ENCODE measurements at places on chromosomes 16 and 17. TPM values are rescaled to one million over a fixed set of nuclear protein-coding genes. Genes with fewer than 3 reads are reported as not detected.

DNA sequence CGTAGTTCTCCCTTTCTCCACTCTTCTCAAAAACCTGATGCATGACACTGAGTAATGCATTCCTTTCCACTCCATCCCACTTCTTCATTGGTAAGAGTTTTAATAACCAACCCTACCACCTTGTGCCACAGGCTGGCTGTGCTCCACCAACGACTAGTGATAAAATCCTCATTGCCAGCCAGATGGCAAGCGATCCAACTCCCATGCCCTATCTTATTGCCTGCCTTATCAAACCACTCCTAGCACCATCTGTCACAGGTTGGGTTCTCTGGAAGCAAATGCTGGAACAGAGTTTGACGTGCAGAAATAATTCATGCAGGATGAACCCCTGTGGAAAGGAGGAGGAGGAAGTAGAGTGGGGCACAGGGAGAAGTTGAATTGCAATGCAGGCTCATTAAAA lies 99.5 kb downstream of the CHD9NB start:
- peaks cover 38% of the 10 kb centered on the region for H3K27me3 ChIP-seq
- no peak overlapping the region for H3K4me3 ChIP-seq
- no peaks in the 10 kb centered on the region for H3K4me1 ChIP-seq
- no peak overlapping the region for H3K27ac ChIP-seq
- DNase-seq: no peak

GRCh38 chr17:62791767-62792446 lies 16.2 kb downstream of the MARCHF10 start:
- H3K27ac ChIP-seq: peak overlapping the region; percentile 29
- peaks cover 21% of the 10 kb centered on the region for H3K4me1 ChIP-seq
- H3K27me3 ChIP-seq: no peaks in the 10 kb centered on the region
- H3K4me3 ChIP-seq: no peak overlapping the region
- H3K36me3 ChIP-seq: no peaks in the 10 kb centered on the region
- no peak for DNase-seq

Gene EFNB3
- total RNA-seq: 11.4 TPM

- no peaks in the 10 kb centered on the region for H3K27me3 ChIP-seq
- no peak overlapping the region for H3K27ac ChIP-seq
- no peaks in the 10 kb centered on the region for H3K4me1 ChIP-seq
- H3K4me3 ChIP-seq: no peak overlapping the region
Observed at GRCh38 chr16:28904363-28904762, 20.7 kb downstream of the RABEP2 start.

DNA sequence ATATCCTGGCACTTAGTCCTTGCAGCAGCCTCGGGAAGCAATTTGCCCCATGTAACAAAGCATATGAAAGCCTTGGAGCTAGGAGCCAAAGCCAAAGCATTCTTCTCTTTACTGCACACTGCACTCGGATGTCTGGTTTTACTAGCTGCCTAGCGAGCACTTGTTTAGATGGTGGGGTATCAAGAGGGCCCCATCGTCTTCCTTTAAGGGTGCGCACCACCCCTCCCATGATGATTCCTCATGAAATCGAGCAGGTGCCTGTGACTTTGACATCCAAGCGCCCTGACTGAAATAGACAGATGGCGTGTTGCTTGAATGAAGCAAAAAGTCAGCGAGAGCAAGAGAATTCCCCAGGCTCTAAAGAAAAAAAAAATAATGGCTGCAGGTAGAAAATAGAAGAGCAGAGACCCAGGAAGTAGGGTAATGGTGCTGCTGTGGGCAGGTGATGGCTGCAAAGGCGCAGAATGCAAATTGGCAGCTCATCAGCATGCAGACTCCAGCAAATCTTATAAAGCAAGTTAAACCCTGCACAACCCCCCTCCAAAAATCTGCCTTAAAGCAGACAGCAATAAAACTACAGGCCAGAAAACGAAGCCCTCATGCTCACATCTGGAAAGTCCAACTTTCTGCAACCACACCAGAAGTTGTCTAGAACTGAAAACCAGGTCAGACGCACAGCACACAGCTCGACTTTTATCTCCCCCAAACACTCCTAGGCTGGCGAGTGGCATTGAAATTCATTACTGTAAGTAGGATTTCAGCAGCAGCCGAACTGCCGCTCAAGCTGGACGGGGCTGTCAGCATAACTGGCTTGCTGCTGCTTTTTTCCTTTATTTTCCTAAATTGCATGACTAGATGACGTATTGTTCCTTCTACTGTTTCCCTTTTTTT lies 384.3 kb downstream of the RBFOX1 start:
- no peak overlapping the region for H3K27ac ChIP-seq
- no peaks in the 10 kb centered on the region for H3K36me3 ChIP-seq
- H3K27me3 ChIP-seq: peaks cover 6% of the 10 kb centered on the region
- no peak overlapping the region for H3K4me3 ChIP-seq
- peaks cover 15% of the 10 kb centered on the region for H3K4me1 ChIP-seq

DNA sequence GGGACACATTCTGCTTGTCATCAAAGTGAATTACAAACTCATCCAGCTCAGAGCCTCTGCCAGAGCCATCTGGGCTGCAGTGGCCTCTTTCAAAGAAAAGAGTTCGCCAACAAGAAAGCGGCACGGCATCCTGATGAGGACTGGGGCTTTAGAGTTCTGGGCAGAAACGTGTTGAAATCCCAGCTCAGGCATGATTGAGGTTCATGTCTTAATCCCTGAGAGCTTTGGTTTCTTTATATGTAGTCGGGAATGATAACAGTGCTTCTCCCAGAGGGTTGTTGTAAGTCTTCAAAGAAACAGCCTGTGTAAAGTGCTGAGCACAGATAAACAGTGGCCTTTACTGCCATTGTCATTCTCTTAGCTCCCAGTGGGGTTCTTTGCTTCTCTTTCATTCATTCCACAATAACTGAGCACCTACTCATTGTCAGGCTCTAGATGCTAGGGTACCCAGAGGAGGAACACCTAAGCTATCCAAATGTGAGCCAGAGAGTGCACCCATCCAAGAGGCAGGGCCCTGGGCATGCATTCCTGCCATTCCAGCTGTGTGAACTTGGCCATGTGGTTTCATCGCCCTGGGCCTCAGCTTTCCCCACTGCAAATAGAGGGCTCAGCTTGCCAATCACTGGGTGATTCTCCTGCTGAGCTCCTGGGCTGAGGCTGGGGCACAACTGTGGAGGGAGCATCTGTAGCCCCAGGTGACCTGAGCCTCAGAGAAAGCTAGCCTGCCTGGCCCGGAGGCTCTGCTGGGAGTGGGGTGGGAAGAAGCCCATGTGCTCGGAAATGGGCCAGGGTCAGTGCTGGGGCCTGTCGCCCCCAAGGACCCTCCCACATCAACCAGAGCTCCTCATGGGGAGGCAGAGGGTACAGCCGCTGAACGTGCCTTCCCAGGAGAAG lies 38.3 kb upstream of the CRHR1 start:
- H3K27ac ChIP-seq: no peak overlapping the region
- H3K27me3 ChIP-seq: peaks cover 50% of the 10 kb centered on the region
- H3K4me1 ChIP-seq: no peaks in the 10 kb centered on the region
- no peaks in the 10 kb centered on the region for H3K36me3 ChIP-seq

- H3K4me3 ChIP-seq: no peak overlapping the region
- H3K27me3 ChIP-seq: peaks cover 37% of the 10 kb centered on the region
Observed at GRCh38 chr17:74520016-74520434, 11.2 kb downstream of the CD300LB start.

Gene GIT1
- 66.7 TPM for total RNA-seq

Gene ATP2A3
- total RNA-seq: 58.6 TPM
